GM10248 (cell line): ENCODE measurements at places on chromosomes 5 and 9.
A peak's percentile ranks its signal among the peaks of the same experiment; 100 is the strongest.

DNA sequence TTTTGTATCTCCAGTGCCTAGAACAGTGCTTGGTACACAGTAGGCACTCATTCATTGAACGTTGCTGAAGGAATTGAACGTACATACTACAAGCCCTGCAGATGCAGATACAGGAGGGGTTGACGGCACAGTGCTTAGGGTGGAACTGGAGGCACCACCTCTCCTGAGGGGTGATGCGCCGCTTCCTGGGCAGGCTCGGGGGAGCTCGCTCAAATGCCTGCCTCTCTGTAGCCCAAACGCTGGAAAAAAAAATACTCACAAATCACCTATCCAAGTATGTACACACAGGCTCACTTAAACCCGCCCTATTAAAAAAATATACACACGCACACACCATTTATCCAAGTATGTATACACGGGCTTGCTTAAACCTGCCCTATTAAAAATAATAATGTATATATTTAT is 536 bp upstream of the COMMD10 start:
- DNase-seq = peak; percentile 42

DNA sequence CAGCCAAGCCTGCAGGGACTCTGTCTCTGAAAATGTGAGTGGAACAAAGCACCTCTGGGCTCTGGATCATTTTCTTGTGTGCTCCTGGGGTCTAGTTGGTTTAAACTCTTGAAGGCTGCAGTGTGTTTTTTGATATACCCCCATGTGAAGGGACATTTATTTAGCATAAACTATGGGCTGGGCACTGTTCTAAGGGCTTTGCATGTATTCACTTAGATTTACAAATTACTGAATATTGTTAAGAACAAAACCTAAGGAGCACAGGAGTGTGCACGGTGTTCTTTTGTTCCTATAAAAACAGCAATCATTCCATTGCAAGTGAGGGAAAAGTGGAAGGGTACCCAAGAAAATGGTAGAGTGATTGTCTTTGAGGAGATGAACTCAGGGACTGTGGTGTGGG is 20.0 kb upstream of the CD180 start:
- no peak for DNase-seq

- no peak for DNase-seq
Observed at GRCh38 chr5:62059960-62060359, 246.0 kb upstream of the KIF2A start.

GRCh38 chr5:81044868-81045267 is 84.7 kb downstream of the RASGRF2 start:
- no peak for DNase-seq

GRCh38 chr9:89185980-89186379 is 7.4 kb upstream of the SHC3 start:
- no peak for DNase-seq

GRCh38 chr5:166427211-166427610 is 1864.2 kb upstream of the WWC1 start:
- no peak for DNase-seq

- no peak for DNase-seq
Observed at GRCh38 chr9:134591082-134591571, 50.5 kb upstream of the COL5A1 start.

GRCh38 chr5:181203093-181203711 is 1.8 kb downstream of the TRIM7 start:
- DNase-seq = no peak

GRCh38 chr9:14471041-14471440 is 157.1 kb upstream of the NFIB start:
- no peak for DNase-seq

GRCh38 chr5:80625230-80625629 is 29.2 kb upstream of the MSH3 start:
- DNase-seq = no peak

DNA sequence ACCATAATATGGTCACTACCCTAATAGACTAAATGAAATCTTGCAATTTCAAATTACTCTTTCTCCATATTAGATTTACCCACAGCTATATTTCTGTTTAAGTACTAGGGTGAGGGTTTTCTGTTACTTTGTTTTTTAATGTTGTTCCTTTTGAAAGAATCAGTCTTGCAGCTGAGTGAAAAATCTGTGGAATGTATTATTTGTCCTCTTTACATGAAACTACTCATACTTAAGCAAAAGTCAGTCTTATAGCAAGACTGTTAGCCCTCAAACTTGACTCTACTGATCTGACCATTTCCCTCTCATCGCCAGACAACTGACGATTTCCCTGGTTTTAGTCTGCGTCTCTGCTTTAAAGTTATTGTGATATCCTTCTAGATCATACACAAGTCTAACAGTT is 84.0 kb downstream of the PIK3R1 start:
- DNase-seq = no peak

GRCh38 chr5:98770911-98771322 is 2.5 kb upstream of the RGMB start:
- DNase-seq = peak; percentile 34

DNA sequence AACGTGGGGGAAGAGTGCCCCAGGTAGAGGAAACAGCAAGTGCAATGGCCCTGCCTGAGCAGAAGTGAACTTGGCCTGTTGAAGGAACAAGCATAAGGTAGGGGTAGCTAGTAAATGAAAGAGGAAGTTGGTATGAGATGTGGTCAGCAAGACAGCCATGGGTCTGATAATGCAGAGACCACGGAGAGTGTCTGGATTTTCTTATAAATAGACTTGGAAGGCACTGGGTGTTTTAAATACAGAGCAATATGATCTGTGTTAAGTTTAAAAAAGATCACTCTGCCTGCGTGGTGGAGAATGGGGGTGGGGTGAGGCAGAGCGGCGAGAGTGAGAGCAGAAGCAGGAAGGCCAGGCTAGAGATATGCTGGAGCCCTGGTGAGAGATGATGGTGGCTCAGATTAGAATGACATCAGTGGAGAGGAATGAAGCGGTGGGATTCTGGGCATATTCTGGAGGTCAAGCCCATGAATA is 4.2 kb downstream of the ADAM19 start:
- DNase-seq = peak; percentile 71

DNA sequence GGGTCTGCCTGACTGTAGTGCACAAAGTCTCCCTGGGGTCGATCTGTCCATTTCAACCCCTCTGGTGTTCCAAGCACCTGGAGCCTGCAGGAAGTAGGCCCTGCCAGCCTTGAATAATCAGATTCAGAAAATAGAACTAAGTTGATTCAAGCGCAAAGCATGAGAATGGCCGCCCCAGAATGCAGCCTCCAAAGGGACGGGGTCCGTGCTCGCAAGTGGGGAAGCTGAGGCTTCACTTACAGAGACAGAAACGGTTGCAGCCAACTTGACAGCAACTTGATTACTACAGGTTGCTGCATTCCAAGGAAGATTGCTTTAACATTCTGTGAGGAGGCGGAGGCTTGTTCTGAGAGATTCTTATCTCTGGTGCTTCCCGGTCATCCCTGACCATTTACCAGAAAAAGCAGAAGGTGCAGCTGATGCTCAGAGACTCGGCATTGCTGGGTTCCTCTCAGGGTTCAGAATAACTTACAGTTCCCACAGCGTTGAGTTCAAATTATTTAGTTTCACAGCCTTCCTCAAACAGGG is 14.9 kb upstream of the LRRC14B start:
- DNase-seq = no peak

- no peak for DNase-seq
Observed at GRCh38 chr5:72799721-72800120, 16.7 kb upstream of the TNPO1 start.

- no peak for DNase-seq
Observed at GRCh38 chr5:16417398-16418074, 48.1 kb downstream of the ZNF622 start.

DNA sequence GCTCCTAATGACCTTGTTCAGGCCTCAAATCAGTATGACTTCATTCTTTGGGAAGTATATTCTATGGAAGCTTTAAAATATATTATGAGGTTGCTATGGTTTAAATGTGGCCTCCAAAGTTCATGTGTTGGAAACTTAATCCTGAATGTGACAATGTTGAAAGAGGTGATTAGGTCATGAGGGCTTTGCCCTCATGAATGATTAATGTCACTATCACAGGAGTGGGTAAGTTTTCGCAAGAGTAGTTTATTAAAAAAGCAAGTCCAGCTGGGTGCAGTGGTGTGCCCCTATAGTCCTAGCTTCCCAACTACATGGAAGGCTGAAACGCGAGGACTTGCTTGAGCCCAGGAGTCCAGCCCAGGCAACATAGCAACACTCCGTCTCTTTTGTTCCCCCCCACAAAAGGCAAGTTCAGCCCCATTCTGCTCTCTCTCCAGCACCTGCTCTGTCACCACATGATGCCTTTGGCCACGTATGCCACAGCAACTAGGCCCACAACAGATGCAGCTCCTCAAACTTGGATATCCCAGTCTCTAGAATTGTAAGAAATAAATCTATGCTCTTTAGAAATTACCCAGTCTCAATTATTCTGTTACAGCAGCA is 105.3 kb downstream of the SIL1 start:
- DNase-seq = no peak

DNA sequence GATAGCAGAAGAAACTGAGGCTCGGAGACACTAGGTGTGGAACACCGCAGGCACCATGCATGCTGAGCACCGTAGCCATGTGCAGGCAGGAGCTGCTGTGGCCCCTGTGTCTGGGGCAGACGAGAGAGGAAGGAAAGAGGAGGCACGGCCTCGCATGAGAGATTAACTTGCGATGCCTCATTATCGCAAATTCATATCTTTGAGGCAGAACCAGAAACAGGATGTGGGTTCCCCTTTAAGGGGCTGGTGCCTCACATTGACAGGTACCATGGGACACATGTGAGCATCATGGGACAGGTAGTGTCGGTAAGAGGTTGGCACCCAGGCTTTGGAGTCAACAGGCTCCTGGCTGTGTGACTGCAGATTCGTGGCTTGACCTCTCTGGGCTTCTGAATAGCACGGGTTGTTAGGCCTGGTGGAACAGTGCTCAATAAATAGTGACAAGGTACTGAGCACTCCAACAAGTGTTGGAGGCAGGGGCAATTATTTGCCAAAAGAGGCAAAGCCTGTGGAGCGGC is 40.8 kb downstream of the NAIF1 start:
- DNase-seq = peak; percentile 66

- no peak for DNase-seq
Observed at GRCh38 chr9:33048054-33048465, 23.0 kb downstream of the DNAJA1 start.

GRCh38 chr9:88052321-88052965 is 78.1 kb upstream of the CDK20 start:
- no peak for DNase-seq

- no peak for DNase-seq
Observed at GRCh38 chr9:128304971-128305288, 17.3 kb downstream of the TRUB2 start.

DNA sequence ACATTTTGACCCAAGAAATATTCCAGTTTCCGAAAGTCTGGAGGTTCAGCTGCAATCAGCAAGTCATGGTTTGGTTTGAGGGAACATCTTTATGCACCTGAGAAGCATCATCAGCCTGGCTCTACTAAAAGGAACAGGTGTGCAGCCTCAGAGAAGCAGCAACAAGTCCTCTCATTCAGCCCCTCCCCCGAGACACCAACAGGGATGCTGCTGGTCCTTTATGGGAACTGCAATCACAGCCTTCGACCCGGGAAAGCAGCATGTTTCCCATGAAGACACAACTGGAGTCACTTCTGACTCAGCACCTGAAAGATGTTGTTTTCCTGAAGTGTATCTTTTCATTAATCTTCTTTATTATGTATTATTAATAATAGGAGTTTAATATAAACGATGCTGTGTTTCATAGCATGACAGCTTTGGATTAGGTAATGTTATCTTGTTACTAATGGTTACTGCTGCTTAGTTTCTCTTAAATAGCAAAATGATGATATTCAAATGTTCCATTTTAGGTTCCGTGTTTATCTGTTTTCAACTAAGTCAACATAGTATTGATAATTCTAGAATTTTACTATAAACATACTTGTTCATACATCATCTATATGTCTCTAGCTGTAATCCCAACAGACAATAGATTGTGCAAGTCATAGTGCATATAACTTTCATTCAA is 15.6 kb upstream of the NREP start:
- no peak for DNase-seq

DNA sequence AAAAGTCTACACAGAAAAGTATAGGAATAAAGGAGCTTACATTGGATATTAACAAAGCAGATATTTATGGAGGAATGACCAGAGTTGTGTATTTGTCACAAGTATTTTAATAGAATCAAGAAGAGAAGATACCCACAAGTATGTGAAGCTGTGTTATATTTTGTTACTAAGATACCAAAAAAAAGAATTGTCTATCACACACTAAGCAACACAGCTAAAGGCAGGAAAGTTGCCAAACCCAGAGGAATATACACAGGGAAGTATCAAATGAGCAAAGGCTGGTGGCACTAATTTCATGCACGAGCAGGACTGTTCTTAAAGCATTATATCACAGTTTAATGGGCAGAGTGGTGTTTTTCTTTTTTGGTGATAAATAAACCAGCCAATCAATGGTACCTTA is 30.9 kb upstream of the RAI14 start:
- DNase-seq = no peak

DNA sequence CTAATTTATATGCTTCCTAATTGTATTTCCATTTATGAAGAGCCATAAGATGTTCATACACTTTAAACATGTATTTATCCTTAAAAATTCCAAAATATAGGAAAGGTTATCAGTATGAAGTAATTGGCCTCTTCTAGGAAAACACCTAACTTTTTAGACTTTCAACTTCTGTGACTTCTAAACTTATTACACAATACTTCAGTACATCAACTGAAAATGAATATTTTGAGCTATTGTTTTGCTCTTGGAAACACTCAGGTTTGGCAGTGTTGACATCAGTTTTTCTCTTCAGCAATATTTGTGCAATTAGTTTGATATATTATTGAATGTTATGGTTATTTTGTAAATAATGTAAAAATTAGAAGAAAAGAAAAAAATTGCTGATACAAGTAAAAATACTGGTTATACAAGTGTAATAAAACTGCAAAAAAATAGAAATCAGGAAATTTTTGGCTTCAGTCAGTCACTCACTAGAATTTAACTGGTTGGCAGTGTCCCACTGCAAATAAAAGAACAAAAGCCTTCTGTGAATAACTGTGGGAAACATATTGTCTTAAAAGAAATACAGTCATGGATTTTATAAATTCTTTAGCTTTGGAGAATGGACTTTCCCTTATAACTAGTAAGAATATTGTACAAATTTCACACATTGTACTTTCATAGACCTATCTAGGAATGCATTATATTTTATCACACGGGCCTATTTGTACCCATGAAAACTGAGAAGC is 635.9 kb downstream of the TLE1 start:
- DNase-seq = no peak

- DNase-seq = no peak
Observed at GRCh38 chr9:23015557-23015956, 568.9 kb downstream of the DMRTA1 start.

DNA sequence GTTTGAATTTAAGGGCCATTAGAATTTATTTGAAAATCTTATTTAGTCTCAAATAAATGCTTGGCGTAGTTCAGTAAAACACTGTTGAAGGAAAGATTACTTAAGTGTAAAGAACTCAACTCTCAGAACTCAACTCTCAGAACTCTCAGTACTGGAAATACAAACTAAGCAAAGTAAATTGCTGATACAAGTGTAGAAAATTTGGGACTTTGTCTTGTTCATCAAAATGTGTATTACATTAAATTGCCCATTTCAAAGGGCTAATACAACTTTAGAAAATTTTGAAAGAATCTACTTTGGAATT is 99.4 kb downstream of the CSNK1G3 start:
- no peak for DNase-seq
